Tibial nerve (tissue), 4 donors: ENCODE measurements at places on chromosomes 7 and 10. TPM values are rescaled to one million over a fixed set of nuclear protein-coding genes. Genes with fewer than 3 reads are reported as not detected.

The ASB10 gene
- total RNA-seq: not detected

The LDB1 gene
- total RNA-seq: 48.0 TPM

The ARHGAP22 gene
- total RNA-seq: 13.5 TPM

The GNAT3 gene
- total RNA-seq: not detected

The SERPINE1 gene
- 3.3 TPM for total RNA-seq

The NUPR2 gene
- total RNA-seq: not detected

The CTTNBP2 gene
- 19.3 TPM for total RNA-seq

The TWIST1 gene
- 28.5 TPM for total RNA-seq
